ENCODE measurements at places on chromosomes 4 and X.

DNA sequence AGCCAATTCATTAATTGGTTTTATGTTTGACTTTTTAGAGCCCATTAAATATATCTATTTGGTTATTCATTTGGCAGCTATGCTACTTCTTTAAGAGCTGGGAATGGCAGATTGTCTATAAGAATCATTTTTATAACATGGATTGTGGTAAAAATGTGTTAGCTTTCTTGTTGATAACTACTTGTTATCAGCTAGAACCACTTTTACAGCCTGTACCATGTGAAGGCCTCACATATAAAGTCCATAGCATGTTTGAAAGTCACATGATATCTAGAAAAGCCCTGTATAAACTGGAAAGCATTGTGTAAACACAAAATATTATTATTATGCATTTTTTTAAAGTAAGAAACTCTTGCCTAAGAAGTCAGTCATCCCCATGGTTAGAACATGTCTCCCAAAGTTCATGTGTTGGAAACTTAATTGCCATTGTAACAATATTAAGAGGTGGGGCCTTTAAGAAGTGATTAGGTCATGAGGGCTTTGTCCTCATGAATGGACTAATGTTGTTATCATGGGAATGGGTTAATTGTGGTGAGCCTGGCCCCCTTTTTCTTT is 110.9 kb upstream of the BMP2K start:
- no peak for DNase-seq

DNA sequence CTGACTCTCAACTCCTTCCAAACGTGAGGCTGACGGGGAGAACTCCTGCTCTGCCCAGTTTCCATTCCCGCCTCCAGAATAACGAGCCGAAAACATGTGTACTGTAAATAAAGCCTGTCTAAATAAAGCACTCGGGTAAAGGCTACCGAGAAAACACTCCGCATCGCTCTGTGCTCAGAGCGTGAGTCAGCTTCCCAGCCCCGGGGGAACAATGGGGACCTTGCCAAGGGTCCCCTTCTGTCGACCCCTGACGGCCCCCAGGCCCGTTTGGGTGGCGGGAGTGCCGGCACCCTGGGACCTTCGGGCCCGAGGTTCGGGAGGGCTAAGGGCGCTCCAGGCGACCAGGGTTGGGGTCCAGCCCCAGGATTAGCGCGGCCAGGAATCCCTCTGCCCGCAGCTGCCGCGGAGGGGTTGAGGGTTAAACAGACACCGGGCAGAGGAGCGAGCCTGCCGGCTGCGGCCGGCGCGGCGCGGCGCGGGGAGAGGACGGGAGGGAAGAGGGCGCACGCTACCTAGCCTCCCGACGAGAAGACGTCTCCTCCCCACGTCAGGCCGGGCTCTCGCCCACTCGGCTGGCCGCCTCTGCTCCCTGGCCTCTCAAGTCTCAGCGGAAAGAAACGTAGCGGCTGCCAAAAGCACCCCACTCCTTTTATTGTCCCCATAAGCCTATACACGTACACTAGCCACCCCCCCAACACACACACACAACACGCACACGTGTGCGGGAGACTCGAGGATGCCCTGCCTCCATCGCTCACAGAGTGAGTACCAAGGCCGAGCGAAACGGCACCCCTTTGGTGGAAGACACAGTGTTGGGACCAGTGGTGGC is 85.5 kb downstream of the BCOR start:
- no peak for DNase-seq

- DNase-seq: no peak
Observed at GRCh38 chrX:70437921-70438665, 6.5 kb upstream of the DLG3 start.

DNA sequence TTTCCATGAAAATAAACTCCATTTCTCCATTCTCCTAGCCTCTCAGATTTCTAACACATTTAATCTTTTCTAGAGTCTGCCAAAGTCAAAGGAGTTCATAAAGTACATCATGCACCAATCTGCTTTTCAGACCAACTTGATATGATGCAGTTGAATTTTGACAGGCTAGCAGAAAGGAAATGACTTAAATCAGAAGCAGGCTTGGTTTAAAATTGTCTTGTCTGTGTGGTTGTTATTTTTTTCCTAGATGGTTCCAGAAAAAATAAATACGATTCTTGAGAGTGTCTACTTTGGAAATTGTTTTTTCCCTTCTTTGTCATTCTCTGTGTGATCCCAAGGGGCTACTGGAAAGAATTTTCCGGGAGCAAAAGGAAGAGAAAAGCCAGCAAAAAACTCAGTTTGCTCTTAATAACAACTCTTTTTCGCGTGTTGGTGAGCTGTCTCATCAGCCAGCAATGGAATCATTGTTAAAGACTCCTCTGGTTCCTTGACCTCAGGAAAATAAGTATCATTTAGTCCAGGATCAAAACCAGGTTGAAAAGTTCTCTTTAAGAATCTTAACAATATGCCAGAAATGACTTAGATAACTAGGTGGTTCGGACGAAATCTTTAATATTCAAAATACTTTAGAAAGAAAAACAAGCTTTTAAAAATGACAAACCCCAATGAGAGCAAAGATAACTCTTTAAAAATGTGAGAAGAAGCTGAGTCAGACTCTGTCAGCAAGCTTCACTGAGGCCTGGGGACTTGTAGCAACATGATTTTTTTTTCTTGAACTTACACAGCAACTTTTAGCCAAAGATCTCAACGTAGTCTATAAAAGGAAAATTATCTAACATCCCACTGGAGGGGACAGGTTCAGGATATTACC is 49.7 kb upstream of the GAB1 start:
- DNase-seq: no peak

DNA sequence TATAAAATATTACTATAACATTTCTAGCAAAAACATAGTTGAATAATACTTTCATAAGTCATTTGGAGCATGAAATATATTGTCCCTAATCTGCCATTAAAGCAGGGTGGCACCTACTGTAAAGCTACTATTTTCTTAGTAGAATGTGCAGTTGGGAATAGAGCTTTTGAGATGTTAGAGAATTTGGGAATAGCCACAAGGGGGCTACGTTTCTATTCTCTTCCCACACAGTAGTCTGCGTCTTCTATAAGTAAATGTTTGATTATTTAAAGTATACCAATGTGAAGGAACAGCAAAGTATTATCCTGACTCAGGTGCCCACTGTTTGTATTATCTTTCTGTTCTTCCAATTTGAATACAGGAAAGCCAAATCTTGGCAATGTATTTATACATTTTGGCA is 323.2 kb upstream of the GIMD1 start:
- no peak for DNase-seq

DNA sequence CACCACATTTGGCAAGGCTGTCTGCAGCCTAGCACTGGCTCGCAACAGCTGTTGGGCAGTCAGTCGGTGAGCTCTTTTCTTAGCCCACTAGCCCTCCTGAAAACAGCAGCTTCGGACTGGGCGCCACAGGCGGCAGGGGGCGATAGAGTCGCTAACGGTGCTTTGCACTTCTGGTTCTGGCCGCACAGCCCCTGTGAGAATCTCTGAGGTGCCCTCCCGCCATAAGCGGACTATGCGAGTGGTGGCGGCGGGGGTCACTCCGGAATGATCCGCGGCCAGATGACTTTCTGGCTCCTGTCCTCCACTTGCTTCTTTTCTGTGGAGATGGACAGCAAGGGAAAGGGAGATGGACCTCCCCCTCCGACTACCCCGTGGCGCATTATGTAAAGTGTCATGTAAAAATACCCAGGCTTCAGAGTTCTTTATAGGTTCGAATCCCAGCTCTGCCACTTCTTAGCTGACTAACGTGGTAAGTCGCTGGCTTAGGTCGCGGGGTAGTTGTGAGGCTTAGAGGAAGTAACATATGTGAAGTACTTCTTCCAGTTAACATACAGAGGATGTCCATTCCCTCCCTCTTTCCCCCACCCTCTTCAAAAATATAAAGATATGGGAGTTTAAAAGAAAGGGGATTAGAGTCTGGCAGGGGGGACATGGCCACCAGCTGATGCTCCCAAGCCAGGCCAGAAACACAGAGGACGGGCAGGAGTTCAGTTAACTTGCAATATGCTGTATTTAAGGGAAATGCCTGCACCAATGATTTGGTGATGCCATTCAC is 11.0 kb downstream of the ARHGAP36 start:
- DNase-seq: peak; percentile 41

GRCh38 chrX:9503261-9503660 is 38.4 kb downstream of the TBL1X start:
- DNase-seq: no peak

DNA sequence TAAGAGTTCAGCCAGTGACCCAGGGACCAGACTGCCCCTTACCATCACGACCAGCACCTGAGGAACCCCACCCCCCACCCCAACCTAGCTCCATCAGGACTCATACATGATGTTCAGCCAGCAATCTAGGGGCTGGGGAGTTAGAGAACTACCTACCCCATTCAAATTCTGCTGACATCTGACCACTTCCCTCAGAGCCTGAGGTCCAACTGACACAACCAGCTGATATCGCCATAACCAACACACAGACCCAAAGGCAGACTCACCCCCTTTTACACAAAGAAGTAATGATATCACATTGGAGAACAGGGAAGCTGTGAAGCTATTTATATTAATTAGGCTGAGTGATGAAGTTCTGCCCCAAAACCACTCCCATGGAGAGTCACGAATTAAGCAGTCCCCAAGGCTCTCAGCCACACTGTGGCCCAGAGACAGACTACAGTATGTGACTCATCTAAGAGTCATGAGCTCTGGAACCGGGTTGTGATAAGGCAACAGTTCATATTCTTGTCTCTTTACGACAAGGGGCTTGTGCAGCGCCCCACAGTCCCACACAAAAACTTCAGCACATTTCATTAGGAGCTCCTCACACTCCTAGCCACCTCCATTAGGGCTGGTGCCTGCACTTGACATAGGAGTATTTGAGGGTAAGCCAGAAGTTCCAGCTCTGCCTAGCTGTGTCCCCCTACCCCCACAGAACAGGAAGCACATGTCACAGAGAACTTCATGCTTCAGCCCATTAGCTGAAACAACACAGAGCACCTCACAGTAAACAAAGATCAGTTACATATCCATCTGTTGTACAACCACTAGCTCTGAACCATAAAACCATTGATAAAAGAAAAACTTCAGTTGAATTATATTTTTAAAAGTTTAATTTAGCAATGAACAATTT is 184.7 kb upstream of the ZCCHC13 start:
- DNase-seq: no peak

GRCh38 chr4:182842104-182842600 is 75.0 kb downstream of the DCTD start:
- no peak for DNase-seq

DNA sequence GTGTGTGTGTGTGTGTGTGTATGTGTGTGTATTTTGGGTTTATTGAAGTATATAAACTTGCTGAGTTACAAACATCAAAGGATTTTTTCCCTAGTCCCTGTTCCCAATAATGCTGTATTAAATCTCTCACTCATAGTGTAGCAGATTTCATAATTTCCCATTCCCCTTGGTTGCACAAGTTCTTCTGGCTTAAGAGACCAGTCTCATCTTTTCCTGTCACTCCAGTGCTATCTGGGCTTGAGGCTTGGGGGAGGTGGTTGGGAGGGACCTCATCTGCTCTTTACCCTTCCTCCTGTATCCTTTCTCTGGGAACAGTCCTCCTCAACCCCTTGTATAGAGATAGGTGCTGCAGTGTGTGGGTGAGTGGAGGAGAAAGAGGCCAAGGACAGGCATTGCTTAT is 285.4 kb upstream of the BOD1L1 start:
- DNase-seq: no peak

DNA sequence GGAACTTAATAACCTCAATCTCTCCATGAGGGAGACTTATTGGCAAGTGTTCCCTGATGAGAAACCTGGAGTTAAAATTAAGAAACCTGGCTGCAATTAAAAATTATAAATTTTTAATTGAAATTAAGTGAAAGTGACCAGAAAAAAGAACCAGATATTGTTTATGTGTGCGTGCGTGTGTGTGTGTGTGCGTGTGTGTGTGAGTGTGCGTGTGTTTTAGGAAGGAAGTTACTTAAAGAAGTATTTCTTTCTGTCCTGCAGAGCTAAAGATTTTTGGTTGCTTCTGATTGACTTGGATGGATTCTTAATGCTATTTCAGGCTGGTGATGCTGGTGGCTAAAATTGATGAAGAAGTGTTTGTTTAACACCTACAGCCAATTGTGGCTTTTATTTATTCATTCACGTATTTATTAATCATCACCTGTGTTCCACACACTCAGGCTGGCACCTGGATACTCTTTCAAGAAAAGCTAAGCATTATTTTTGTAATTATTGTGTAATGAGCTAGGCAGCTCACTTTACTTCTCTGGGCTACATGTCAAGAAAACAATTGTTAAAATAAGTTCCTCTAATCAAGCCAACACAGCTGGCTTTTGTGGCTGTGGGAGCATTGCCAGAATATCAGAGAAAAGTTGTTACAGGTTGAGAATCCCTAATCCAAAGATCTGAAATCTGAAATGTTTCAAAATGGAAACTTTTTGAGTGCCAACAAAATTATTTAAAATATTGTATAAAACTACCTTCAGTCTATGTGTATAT is 68.5 kb downstream of the CEP44 start:
- no peak for DNase-seq

GRCh38 chr4:88441696-88442095 is 15.2 kb upstream of the HERC5 start:
- DNase-seq: no peak

- DNase-seq: no peak
Observed at GRCh38 chr4:16001484-16001858, 38.5 kb upstream of the FGFBP2 start.

- no peak for DNase-seq
Observed at GRCh38 chrX:103726477-103726876, 15.8 kb downstream of the TMEM31 start.

DNA sequence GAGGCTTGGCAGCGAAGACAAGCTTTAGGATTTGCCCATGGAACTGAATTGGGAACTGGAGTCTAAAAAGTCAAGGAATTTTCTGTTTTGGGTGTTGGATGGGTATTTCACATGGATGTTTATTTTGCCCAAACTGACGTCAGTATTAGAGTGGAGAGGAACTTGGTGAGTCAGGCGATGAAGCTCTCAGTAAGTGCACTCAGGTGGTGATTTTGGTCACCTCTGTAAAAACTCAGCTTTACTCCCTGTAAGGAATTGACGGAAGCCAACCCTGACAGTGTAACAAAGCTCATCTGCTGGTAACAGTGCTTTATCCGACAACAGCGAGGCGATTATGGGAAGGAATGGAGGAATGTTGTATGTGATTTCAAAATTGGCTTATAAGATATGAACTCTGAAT is 77.0 kb upstream of the PGRMC2 start:
- DNase-seq: no peak

DNA sequence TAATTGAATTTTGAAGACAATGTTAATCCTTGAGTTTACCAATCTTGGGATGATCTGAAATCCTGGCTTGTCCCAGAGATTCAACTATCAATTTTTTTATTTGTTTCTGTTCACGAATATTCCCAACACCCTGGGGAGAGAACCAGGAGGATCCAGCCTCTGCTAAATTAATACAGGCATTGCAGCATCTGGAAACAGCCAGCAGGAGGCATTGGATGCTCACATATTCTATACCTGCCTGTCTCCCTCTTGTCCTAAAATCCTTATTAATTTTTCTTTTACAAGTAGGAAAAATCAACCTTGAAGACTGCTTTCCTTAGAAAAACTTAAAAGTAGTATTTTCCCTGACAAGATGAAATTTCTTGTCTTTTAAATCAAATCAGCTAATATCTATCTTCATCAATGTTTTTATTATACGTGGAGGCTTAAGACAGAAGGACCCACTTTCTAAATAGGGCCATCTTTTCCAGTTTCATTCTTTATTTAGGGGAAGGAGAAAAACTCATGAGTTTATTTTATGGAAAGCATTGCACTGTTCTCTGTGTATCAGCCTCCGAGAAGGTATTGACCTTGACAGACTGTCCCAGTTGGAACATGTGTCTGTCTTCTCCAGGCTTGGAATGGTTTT is 102.4 kb downstream of the CLNK start:
- no peak for DNase-seq

Data from hypothalamus (tissue), 51 donors.